ENCODE measurements at places on chromosomes 2 and 18.

GRCh38 chr2:853203-853870 is 97.3 kb upstream of the SNTG2 start:
- no peak for DNase-seq

GRCh38 chr2:58553937-58554336 is 312.8 kb upstream of the FANCL start:
- DNase-seq = no peak

GRCh38 chr2:210955591-210955990 is 399.2 kb downstream of the CPS1 start:
- DNase-seq = no peak

DNA sequence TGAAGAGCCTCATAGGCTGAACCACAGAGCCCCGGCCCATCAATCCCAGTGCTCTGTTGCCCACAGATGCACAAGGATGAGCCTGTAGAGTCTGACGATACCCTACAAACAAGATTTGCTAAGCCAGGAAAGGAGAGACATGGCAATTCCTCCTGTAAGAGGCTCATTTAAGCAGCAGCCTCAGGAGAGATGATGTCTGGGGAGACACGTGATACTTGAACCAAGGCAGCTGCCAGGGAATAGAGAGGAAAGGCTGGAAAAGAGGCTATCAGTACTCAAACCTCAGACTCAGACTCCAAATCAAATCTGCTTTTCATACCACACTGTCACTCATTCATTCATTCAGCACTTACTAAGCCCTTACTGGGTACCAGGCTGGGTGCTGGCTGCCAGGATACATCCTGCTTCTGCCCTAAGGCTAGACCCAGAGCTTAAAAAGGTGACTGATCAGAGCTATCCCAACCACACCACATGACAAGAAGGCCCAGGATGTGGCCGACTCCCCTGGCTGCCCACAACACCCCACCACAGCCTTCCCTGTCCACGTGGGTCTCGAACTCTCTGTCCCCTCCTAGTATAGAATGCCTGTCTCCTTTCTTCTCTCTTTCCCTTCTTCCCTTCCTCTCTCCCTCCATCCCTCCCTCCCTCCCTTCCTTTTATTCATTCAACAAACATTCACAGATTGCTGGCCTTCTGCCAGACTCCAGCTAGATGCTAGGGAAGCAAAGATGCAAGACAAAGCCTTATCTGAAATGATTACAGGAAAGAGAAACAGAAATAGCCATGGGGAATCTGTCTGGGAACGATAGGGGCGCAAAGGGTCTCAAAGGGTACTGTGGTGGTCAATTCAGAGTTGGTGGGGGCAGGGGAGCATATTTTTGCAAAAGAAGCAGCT is 23.4 kb upstream of the KCNK3 start:
- no peak for DNase-seq

DNA sequence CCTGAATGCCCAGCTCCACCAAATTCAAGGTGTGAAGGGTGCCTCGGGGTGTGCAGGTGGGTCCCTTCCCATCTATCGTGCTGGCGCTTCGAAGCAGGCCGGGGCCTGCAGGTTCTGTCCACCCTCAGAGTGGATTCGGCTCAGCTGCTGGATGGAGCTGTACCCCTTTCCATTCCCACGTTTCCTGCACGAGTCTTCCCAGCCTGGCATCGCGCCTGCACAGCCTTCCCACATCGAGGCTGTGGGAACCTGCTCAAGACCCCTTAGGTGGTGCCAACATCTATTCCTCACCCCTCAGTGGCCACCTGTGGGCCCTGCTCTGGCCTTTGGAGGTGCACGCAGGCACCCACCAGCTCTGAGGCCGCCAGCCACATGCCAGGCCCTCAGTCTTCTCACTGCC is 65.7 kb downstream of the PDCL3 start:
- DNase-seq = no peak

DNA sequence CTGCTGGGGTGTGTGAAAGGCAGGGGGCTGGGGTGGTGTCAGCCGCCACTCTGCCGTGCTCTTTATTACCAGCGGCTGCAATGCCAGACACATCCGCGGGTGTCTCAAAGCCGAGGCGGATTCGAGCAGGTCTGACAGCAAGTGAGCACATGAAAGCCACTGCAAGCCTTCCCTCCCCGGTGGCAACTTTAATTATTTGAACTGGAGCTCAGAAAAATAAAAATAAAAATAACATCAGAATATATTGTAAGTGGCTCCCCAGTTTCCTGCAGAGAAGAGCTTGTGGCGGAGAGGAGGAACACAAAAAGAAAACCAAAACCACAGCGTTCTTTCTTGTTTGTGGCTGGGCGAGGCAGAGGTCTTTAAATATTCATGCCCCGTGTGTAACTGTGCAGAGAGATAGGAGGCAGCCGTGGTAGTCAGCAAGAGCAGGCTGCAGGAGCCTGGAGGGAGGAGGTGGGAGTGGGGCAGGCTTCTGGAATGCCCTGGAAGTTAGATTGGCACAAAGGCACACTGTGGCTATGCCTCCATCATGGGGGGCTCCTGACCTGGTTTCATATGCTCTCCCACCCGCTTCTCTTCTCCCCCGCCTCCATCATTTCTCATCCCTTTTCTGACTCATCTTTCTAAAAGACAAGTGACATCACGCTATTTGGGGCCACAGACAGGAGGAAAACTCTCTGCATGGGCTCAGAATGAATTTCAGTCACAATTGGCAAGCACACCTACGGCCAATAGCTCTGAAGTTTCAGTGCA is 199.8 kb downstream of the CLIP4 start:
- peak; percentile 44 for DNase-seq

GRCh38 chr2:36650031-36650829 is 46.3 kb upstream of the VIT start:
- DNase-seq = no peak

- no peak for DNase-seq
Observed at GRCh38 chr18:9663377-9663776, 44.7 kb upstream of the RAB31 start.

- no peak for DNase-seq
Observed at GRCh38 chr2:18268400-18268799, 292.1 kb downstream of the RDH14 start.

DNA sequence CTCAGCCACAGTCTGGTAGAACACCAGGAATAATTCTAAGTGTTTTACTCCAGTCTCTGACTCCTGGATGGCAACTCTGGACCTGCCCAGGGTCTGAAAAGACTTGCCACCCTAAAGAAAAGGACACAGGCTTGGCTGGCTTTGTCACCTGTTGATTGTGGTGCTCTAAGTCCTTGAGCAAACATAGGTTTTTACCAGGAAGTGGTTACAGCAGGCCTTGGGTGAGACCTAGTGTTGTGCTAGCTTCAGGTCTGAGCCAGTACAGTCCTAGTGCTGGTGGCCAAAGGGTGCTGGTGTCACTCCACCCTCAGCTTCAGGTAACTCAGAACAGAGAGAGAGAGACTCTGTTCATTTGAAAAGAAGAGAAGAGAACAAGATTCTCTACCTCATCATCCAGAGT is 1239.4 kb upstream of the CRIM1 start:
- no peak for DNase-seq

GRCh38 chr2:1865716-1866234 is 121.5 kb upstream of the PXDN start:
- DNase-seq = no peak

DNA sequence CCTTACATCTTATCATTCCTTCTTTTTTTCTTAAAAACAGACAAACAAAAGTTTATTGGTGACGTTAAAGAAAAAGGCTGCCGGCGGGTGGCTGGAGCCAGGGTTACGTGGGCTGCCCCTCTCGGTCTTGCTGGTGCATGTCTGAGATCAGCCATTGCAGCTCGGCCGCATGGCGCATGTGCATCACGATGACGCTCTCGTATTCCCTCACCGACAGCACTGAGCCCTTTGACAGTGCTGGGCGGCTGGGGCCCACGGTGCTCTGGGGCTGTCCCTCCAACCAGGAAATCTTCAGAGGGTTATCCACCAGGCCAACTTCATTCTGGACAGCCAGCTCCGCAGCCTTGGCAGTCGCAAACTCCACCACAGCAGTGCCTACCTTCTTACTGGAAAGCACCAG is 1081.8 kb upstream of the TMEFF2 start:
- DNase-seq = no peak

GRCh38 chr2:173001664-173002604 is 73.7 kb upstream of the MAP3K20 start:
- no peak for DNase-seq

DNA sequence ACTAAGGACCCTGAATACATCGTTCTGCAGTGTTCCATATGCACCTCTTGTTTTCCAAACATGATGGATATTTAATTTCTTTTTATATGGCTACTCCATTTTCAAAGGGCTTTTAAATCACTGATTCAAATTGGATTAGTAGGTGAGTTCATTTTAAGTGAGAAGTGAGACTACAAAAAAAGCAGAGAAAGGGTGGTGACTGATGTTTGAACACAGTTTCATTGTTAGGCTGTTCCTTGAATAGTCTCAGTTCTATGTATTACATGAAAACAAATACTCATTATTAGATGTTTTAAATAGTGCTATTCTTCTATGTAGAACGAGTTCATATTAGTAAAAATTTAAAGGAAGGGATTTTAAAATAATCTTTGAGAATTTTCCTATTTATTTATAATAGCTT is 72.7 kb upstream of the STON1 start:
- no peak for DNase-seq

GRCh38 chr2:36369163-36369562 is 13.6 kb downstream of the CRIM1 start:
- DNase-seq = no peak

GRCh38 chr18:48850822-48851598 is 99.8 kb downstream of the SMAD7 start:
- DNase-seq = peak; percentile 40

- no peak for DNase-seq
Observed at GRCh38 chr2:134244587-134244986, 9.3 kb upstream of the MGAT5 start.

DNA sequence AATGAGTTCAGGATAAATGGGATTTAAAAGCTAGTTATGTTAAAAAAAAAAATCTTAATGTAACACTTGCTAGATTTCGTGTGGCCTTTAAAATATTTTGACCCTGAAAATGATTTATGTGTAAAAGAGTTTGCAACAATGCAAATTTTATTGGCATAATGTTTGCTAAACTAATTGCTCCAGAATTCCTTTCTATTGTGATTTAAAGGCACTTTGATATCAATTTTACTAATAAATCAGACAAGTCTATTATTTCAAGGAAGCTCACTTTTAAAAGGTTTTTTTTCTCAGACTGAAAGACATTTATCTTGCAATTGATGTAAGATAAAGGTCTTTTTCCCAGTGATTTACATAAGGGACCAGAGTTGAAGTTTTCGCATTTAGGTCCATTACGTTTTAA is 17.5 kb downstream of the AP1S3 start:
- DNase-seq = no peak

DNA sequence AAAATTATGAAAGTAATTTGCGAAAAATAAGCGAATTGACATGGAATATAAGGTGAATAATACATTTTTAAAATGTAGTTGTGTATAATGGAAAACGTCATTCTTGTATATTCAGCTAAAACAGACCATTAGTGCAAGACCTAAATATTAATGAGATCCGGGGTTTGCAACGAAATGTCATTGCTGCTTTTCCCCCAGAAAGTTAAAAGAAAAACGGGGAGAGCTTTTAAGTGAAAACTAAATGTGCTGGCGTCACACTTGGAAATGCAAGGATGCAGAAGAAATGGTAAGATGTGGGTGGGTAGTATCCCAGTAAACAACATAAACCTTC is 491 bp upstream of the SGO2 start:
- no peak for DNase-seq

GRCh38 chr2:100012561-100012960 is 129.8 kb downstream of the AFF3 start:
- DNase-seq = no peak

DNA sequence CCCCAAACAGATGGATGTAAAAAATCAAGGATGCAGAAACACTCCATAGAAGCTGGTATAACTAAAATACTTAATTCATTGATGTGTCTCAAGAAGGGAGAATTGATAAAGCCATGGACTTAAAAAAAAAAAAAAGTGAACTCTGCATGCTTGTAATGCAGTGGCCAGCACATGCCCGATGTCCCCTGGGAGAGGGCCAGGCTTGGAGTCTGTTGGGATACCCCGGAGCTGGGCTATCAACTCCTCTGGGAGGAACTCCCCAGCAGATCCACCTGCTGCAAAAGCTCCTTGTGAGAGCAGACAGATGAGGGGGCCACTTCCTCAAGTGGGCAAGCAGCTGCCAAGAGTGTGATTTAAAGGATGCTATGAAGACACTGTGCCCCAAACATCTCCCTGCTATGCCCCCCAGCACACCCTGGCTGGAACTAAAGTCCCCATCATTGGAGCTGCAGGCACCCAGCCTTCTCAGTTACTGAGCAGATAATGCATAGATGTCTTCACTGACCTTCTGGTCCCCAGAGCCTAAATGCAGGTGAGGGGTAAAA is 311.5 kb upstream of the ID2 start:
- no peak for DNase-seq

- peak; percentile 75 for DNase-seq
Observed at GRCh38 chr2:120654381-120655134, 81.1 kb upstream of the GLI2 start.

- DNase-seq = no peak
Observed at GRCh38 chr2:146944601-146945000, 900.2 kb upstream of the ACVR2A start.

DNA sequence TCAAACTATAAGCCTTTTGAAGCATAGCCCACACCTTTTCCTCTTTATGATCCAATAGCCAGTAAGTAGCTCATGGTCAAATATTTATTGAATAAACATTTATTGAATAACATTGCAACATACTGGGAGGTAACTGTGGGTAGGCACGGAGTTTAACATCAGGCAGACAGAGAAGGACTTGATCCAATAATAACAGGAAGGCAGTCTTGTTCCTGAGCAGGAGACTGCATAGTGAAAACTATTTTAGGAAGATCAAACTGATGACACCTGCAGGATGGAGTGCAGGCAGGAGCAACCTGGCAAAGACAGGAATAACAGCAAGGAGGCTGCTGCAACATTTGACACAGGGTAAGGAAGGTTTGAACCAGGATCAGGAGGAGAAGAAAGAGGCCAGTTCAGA is 3.1 kb upstream of the DCTN1 start:
- DNase-seq = no peak

GRCh38 chr2:74979844-74980243 is 21.4 kb downstream of the POLE4 start:
- no peak for DNase-seq

DNA sequence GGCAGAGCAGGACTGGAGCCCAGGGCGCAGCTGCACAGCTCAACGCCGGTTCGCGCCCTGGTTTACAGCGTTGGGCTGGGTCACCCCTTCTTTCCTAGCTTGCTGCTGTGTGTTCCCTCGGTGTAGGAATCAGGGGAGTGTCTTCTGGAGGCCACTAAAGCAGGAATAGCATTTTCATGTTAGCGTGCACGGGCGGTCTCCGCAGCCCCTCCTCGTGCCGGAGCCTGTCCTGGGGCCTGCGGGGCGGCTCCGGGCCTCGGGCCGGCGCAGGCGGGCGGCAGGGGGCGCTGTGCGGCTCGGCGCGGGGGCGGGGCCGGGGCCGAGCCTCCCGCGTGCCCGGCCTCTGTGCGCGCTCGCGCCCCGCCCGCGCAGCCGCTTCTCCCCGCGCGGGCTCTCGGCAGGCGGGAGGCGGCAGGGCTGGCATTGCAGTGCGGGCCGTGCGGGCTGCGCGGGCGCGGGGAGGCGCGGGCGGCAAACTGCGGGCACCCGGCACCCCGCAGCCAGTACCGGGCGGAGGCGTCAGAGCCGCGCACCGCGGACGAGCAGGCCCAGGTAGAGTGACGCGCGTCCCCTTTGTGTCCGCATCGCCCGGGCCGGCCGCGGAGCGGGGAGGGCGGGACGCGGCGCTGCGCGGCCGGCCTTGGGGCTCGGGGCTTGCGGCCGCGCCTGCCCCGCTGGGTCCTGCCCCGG is at the start of gene RNF144A:
TSS of gene RNF144A (plus strand) at position 342 of the 690 bp plus-strand sequence. CDS start 79,515 bp downstream, outside the sequence.
- DNase-seq = peak; percentile 86

Data from left ventricle myocardium superior (tissue), 1 donor.